ENCODE measurements at places on chromosomes 1 and 21. TPM values are rescaled to one million over a fixed set of nuclear protein-coding genes. Genes with fewer than 3 reads are reported as not detected.

GRCh38 chr21:36913247-36914169 is 53.0 kb downstream of the HLCS start:
- DNase-seq = no peak

DNA sequence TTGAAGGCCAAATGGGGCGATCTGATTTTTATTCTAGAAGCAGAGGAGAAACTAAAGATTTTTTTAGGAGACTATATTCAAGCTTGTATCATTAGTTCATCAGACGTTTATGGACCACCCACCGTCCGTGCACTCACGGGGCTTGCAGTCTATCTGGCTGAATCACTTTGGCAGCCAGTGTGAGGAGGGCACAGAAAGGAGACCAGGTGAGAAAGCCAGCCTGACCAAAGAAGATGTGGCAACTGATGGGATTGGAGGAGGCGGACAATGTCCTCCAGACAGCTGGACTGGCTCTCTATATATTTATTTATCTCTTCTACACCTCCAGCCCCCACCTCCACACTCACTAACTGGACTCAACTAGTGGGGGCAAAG is 822 bp upstream of the ELOVL1 start:
- no peak for DNase-seq

GRCh38 chr1:243851257-243851756 is 1.3 kb upstream of the AKT3 start:
- DNase-seq = no peak

LPGAT1 gene
- total RNA-seq = 57.3 TPM

DNA sequence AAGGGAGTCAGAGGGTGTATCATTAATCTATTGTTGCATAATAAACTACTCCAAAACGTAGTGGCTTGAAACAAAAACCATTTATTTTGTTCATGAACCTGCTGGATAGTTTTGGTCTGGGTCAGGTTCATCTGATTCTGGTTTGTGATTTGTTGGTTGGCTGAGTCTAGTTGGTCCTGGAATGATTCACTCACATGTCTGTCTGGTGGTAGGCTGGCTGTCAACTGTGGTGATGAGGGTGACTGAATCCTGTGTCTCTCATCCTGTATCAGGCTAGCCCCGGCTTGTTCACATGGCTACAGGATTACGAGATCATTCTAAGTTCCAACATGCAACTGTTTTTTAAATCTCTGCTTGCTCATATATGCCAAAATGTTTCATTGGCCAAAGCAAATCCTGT is 22.5 kb upstream of the SIKE1 start:
- DNase-seq = no peak

CBS gene
- total RNA-seq = 102 TPM

DNA sequence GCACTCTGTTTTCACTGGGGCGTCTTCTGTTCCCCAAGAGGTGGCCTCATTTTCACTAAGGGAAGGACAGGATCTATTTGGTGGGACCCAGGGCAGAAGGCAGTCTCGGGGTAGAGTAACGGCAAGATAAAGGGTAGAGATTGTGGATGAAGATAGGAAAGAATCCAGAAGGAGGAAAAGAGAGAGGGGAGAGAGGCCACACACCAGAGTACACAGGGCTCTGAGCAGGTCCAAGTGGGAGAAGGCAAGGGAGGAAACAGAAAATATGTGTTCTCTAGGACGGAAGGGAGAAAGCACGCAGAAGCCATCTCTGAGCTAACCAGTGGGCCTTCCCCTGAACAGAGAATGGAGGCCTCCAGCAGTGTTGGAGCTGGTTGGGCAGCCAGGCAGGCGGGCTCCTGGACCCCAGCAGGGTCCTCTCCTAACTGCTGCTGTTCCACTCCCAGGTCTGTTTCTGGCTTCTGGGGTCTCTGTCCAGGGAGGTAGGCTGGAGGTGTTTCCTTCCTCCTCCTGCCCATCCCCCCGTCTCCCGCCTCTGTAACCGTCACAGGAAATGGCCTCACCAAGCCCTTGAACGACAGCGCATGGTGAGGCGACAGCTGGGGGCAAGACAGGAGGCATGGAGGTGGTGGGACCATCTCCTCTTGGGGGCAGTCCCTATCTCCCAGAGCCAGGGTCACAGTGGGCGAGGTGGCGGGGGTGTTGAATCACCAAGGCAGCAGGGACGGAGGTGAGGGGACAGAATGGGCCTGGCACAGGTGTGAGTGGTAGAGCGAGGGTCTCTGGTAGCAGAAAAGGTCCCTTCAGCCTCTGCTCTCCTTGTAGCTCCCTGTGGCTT is 649 bp downstream of the PTPN7 start:
- no peak for DNase-seq

CCDC190 gene
- total RNA-seq = 2.5 TPM

DNA sequence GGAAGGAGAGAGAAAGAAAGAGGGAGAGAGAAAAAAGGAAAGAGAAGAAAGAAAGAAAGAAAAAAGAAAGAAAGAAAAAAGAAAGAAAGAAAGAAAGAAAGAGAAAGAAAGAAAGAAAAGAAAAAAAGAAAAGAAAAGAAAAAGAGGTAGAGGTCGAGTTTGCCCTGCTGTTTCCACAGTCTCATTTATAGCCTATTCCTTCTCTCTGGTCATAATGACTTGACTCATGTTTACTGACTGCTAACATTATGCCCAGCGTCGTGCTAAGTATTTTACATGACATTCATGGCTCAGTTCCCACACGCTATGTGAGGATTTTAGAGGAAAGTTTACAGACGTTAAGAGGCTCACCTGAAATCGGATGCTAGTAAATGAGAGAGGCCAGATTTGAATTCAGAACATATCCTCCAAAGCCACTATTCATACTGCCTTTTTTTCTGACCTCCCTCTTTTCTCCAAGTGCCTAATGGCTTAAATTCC is 263.0 kb downstream of the TNR start:
- no peak for DNase-seq

GRCh38 chr21:38299671-38300070 is 42.9 kb downstream of the KCNJ15 start:
- no peak for DNase-seq
